ENCODE measurements at places on chromosomes 5 and 9.
A peak's percentile ranks its signal among the peaks of the same experiment; 100 is the strongest.

GRCh38 chr9:70259512-70259802 lies 679 bp downstream of the SMC5 start:
- no peak for DNase-seq

DNA sequence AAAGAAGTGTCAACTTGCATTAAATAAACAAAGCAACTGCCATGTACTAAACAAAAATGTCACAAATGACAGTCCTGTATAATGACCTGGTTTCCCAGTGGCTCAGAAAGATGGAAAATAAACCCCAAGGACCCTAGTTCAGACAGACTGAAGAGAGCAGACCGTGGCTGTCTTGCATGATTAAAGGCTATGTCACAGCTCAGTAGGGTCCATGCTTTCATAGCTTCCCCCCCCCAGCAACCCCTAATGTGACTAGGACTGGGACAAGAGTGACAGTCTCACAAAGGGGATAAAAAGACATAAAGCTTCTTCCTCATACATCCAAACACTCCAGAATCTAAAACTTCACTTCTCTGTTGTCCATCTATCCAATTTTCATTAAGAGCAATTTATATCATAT lies 113.6 kb downstream of the NR6A1 start:
- DNase-seq, result peak; percentile 20

- no peak for DNase-seq
These were observed 51.4 kb upstream of the EPB41L4B start for GRCh38 chr9:109372246-109372645.

DNA sequence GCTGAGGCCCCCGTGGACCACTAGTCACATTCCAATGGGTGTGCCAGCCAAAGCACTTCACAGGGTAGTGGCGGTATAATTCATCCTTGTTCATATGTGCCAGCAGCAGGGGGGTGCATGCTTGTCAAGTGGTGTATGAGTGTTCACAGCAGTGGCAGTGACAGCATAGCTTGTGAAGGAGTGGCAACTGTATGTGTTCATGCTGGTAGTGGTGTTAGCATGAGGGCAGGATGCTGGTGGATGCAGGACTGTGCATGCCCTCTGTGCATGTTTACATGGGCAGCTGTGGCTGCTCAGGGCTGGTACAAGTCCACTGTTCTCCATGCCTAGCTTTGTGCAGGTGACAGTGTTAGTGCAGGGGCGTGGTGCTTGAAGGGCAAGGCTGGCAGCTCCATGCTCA lies 253.4 kb upstream of the DMAC1 start:
- no peak for DNase-seq

- no peak for DNase-seq
These were observed 315.5 kb downstream of the FER start for GRCh38 chr5:109063223-109063622.

DNA sequence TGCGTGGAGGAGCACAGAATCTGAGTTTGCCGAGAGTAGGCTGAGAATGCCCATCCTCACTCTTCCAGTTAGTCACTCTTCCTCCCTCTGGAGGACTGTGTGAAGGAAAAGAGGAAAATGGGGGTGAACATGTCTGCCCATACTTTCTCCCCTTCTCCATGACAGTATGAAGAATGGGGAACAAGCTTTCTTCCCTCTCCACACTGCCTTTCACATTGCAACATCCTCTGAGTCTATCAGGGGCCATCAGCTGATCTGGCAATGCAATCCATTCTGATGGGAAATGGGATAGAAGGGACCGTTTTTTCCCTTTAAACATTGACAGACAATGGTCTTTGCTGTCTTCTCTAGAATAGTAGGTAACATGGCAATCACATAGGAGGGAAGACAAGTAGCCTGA lies 56.8 kb downstream of the UGCG start:
- no peak for DNase-seq

DNA sequence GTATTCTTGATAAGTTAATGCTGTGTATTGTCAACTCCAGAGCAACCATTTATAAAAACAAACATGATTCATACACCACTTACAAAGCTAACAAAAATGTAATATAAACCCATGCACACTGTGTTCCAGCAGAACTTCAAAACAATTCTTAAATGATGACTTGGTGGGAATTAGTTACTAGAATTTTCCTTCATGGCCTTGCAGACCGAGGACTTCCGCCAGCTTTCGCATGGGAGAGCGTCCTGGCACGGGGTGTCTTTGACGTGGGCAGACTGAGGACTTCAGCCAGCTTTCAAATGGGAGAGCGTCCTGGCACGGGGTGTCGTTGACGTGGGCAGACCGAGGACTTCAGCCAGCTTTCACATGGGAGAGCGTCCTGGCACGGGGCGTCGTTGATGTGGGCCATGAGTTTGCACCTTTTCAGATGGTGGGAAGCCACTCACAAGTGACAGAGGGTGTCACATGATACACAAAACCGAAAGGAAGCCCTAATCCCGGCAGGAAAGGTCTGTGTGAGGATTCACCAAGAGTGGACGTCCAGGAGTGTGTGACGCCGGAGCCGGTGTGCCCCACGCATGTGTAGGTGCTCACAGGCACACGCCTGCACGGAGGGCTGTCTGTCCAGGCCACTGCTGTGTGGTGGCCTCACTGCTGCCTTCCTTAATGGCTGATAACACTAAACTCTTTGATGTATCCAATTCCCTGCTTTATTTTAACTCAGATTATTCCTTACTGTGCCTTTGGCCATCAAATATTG lies 211.3 kb upstream of the IRX4 start:
- DNase-seq, result no peak

DNA sequence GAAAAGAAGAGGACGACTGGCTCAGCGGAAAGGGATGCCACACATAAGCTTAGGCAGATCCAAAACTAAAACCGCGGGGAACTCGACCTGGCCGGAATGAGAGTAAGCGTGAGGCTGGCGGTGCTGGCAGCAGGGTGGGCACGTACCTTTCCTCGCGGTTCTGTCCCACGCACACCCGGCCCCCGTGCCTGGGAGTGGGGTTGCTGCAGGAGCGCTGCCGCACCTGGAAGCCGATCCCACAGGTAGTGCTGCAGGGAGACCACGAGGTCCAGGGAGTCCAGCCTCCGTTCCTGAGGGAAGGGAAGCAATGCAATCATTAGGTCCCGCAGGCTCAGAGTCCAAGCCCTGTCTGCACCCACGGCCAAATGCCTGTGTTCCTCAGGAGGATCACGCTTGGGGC lies 427.0 kb downstream of the SEMA5A start:
- no peak for DNase-seq

GRCh38 chr5:6206501-6206900 lies 171.8 kb downstream of the MED10 start:
- no peak for DNase-seq

Data from nephron progenitor cell (in vitro differentiated cells).